ENCODE measurements at places on chromosomes 13 and 19.
A peak's percentile ranks its signal among the peaks of the same experiment; 100 is the strongest.

GRCh38 chr19:11338569-11339253 is 746 bp downstream of the RAB3D start:
- peaks cover 27% of the 10 kb centered on the region for H3K4me1 ChIP-seq
- H3K36me3 ChIP-seq, result peaks cover 50% of the 10 kb centered on the region
- peak overlapping the region; percentile 88 for H3K27ac ChIP-seq
- peak overlapping the region; percentile 88 for H3K4me3 ChIP-seq
- H3K27me3 ChIP-seq, result no peaks in the 10 kb centered on the region
- no peak for DNase-seq

DNA sequence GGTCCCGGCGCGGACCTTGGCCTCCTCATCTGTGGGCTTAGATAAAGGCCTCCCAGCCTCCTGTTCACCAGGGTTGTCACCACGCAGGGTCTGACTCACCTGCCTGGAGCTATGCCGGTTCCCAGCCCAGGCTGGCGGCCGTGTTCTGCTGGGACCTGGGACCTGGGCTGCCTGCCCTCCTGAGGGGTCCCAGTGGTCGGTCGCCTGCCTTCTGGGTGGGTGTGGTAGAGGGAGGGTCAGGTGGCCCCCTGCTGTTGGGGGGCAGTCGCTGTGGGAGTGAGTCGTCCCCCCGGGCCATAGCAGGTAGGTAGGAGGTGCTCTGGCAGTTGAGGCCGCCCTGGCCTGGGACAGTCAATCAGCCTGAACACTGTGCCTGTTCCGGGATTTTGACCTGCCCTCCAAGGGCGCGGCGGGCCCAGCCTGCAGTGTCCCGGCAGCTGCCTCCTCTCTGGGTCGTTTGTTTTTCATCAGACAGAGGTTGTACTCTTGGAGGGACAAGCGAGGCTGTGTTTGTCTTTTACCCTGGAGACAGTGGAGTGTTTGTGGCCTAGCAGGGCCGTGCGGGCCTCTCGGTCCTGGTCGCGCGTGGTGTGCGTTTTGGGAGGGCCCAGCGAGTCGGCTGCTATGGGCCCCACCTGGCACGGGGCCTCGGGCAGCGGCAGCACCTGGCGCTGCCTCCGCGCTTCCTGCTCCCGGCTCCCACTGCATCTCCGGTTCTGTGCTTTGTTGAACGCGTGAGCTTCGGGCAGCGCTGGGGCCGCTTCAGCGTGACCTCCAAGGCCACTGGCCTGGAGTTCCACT is 2.6 kb downstream of the ADAT3 start:
- peaks cover 11% of the 10 kb centered on the region for H3K36me3 ChIP-seq
- no peak for DNase-seq
- no peak overlapping the region for H3K27ac ChIP-seq
- no peaks in the 10 kb centered on the region for H3K27me3 ChIP-seq
- H3K4me3 ChIP-seq, result no peak overlapping the region

GRCh38 chr19:15331419-15332310 is 674 bp downstream of the BRD4 start:
- DNase-seq, result peak; percentile 60
- peaks cover 82% of the 10 kb centered on the region for H3K4me1 ChIP-seq
- no peaks in the 10 kb centered on the region for H3K36me3 ChIP-seq
- H3K27me3 ChIP-seq, result no peaks in the 10 kb centered on the region
- H3K4me3 ChIP-seq, result peak overlapping the region; percentile 78

DNA sequence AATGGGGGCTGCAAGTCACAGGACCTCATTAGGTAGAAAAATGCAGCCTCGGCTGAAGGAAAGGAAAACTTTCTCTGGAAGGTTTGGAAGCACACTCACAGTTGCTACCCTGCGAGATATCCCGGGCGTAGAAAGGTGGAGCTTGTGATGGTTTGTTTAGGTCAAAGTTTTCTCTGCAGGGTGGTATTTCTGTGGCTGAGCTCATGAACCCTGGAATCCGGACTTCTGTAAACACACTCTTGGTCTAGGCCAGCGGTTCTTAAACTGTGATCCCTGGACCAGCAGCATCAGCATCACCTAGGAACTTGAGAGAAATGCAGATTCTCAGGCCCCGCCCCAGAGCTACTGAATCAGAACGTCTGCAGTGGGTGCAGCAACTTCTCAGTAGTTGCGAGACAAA is 3.3 kb upstream of the SLC15A1 start:
- no peak overlapping the region for H3K4me3 ChIP-seq
- H3K4me1 ChIP-seq, result peaks cover 14% of the 10 kb centered on the region
- no peak for DNase-seq
- no peaks in the 10 kb centered on the region for H3K36me3 ChIP-seq

GRCh38 chr13:32022311-32022710 is 9.3 kb upstream of the FRY start:
- no peak for DNase-seq
- H3K27ac ChIP-seq, result peak overlapping the region; percentile 75
- H3K4me3 ChIP-seq, result no peak overlapping the region
- H3K27me3 ChIP-seq, result no peaks in the 10 kb centered on the region
- H3K36me3 ChIP-seq, result no peaks in the 10 kb centered on the region

DNA sequence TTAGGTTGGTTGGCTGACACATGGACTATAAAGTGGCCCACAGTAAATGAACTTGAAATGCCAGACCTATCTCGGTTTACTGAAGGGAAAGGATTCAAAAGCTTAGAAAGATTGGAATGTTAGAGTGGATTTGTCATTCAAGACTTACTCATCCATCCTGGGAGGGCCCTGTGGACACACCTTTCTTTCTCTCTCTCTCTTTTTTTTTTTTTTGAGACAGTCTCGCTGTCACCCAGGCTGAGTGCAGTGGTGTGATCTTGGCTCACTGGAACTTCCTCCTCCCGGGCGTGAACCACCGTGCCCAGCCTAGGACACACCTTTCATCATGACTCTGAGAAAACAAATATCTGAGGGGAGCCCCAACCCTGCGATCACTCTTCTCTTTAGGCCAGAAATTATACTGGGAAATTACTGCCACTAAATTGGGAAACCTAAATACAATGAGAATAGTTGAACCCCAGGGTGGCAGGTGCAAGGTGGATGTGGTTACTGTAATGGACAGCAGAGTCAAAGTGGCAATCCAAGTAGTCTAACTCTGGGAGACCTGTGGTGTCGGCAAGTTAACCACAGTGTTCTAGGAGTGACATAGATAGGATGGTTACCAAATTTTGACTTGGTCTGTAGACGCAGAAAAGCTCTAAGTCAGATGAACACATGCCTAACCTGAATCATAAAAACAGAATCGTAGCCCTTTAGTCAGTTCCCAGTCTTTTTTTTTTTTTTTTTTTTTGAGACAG is 47.1 kb upstream of the ZMYM5 start:
- H3K36me3 ChIP-seq, result no peaks in the 10 kb centered on the region
- no peak for DNase-seq
- H3K4me1 ChIP-seq, result no peaks in the 10 kb centered on the region
- no peak overlapping the region for H3K4me3 ChIP-seq
- no peak overlapping the region for H3K27ac ChIP-seq

DNA sequence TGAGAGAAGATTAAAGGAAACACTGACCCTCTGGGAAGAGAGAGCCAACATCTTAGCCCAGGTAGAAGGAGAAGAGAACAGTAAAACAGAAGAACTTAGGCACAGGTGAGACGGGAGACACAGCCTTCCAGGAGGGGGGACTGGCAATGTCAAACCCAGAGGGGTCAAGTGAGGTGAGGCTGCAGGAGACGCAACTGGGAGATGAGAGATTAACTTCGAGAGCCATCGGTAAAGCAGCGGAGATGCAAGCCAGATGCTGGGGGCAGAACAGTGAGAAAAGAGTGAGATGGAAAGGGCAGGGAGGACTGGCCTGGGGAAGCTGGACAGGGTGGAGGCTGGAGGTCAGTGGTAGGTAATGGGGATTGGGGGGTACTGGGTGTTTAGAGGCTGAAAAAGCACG is 5.2 kb downstream of the INSR start:
- peaks cover 52% of the 10 kb centered on the region for H3K4me1 ChIP-seq
- H3K4me3 ChIP-seq, result no peak overlapping the region
- H3K27me3 ChIP-seq, result no peaks in the 10 kb centered on the region
- no peak for DNase-seq
- peak overlapping the region; percentile 42 for H3K27ac ChIP-seq
- no peaks in the 10 kb centered on the region for H3K36me3 ChIP-seq

GRCh38 chr13:40984668-40985366 is 34.3 kb downstream of the ELF1 start:
- H3K4me1 ChIP-seq, result peaks cover 84% of the 10 kb centered on the region
- peak overlapping the region; percentile 58 for H3K4me3 ChIP-seq
- no peaks in the 10 kb centered on the region for H3K36me3 ChIP-seq

DNA sequence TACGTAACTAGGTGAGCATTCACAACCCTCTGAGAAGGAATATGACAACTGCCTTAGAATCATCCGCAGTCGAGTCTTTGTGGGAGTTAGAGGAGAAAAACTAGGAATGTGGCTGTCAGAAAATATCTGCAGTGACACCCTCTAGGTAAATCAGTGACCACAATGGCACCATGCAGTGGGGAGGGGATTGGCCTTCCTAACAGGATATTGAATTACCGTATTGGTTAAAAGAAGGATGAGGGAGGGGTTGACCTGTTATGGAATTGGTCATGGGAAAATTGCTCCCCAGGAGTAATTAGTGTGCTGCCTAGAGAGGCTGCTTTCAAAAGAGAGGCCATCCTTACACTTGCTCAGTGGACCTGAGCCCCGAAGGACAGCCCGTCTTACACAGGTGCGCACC is 205.6 kb upstream of the SOX1 start:
- peaks cover 6% of the 10 kb centered on the region for H3K4me1 ChIP-seq
- no peak overlapping the region for H3K4me3 ChIP-seq
- DNase-seq, result no peak
- no peaks in the 10 kb centered on the region for H3K36me3 ChIP-seq
- no peak overlapping the region for H3K27ac ChIP-seq

DNA sequence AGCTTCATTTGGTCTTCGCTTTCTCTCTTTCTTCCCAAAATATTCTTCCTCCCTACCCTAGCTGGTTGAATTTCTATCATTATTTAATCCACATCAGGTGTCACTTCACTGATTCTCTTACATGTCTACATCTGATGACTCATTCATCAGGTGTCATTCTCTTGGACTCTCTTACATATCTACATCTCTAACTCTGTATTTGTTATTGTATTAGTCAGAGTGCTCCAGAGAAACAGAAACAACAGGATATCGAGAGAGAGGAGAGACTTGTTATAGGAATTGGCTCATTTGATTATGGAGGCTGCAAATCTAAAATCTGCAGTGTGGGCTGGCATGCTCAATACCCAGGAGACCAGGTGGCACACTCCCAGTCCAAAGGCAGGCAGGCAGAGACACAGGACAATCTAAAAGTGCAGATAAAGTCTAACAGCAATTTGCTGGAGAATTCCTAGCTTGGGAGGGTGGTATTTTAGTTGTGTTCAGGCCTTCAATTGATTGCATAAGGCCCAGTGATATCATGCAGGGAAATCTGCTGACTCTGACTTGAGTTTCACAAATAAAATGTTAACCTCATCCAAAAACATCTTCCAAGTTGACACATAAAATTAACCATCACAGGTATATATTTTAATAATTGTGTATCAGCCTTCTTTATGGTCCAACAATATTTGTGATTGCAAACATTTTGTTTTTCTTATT is 541.4 kb upstream of the SLITRK5 start:
- no peak overlapping the region for H3K4me3 ChIP-seq
- H3K27me3 ChIP-seq, result no peaks in the 10 kb centered on the region
- no peak overlapping the region for H3K27ac ChIP-seq
- H3K36me3 ChIP-seq, result no peaks in the 10 kb centered on the region

DNA sequence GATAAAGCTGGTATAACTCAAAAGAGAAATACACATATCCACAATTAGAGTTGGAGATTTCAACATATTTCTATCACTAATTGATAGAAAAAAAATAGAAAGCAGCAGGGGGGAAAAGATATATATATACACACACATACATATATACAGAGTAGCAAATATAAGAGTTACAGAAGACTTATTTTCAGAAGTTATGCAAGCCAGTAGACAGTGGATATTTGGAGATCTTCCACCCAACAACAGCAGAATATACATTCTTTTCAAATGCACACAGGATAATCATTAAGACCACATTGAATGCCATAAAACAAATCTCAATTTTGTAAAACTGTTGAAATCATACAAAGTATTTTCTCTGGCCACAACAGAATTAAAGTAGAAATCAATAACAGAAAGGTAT is 192.8 kb downstream of the LACC1 start:
- H3K27ac ChIP-seq, result no peak overlapping the region
- no peak for DNase-seq
- H3K4me1 ChIP-seq, result peaks cover 11% of the 10 kb centered on the region

DNA sequence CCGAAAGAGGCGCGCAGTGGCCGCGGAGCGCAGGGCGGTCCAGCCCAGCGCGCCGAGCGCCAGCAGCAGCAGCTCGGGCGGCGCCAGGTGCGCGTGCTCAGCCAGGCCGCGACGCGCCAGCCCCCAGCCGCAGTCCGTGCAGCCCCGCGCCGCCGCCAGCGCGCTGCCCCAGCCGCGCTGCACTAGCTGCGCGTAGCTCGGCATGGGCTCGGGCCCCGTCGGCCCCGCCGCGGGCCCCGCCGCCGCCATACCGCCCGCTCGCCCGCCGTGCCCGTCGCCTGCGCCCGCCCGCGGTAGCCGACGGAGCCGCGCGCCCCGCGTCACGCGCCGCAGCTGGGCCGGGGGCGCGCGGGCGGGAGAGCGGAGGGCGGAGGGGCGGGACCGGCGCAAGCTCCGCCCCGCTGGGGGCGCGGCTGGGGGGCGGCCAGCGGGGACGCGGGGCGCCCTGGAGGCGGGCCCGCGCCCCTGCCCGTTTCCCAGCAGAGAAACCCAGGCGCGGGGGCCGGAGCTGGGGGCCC is at the start of gene CERS1:
TSS of gene CERS1 (minus strand) at position 335 of the 518 bp plus-strand sequence. CDS start at position 249, 86 bp downstream.
- H3K27ac ChIP-seq, result no peak within 1 kb of the TSS
- peaks cover 49% of the 10 kb centered on the region for H3K27me3 ChIP-seq
- peaks cover 24% of the 10 kb centered on the region for H3K4me1 ChIP-seq
- peaks cover 19% of the 10 kb centered on the region for H3K36me3 ChIP-seq
- no peak for DNase-seq

- H3K36me3 ChIP-seq, result no peaks in the 10 kb centered on the region
- H3K4me1 ChIP-seq, result peaks cover 76% of the 10 kb centered on the region
- peak overlapping the region; percentile 100 for H3K27ac ChIP-seq
- H3K27me3 ChIP-seq, result no peaks in the 10 kb centered on the region
- peak overlapping the region; percentile 95 for H3K4me3 ChIP-seq
- DNase-seq, result no peak
Measured at GRCh38 chr19:47110521-47111005, 3.0 kb downstream of the ZC3H4 start.

- H3K27ac ChIP-seq, result peak overlapping the region; percentile 95
- no peak for DNase-seq
- H3K27me3 ChIP-seq, result no peaks in the 10 kb centered on the region
- H3K4me3 ChIP-seq, result no peak overlapping the region
- H3K36me3 ChIP-seq, result peaks cover 39% of the 10 kb centered on the region
Measured at GRCh38 chr19:11198769-11199424, 1.6 kb upstream of the KANK2 start.
